HEK293T (cell line): ENCODE measurements at places on chromosomes 11 and 22.
A peak's percentile ranks its signal among the peaks of the same experiment; 100 is the strongest.

GRCh38 chr11:102430158-102430836 lies 22.3 kb downstream of the TMEM123 start:
- DNase-seq: no peak

DNA sequence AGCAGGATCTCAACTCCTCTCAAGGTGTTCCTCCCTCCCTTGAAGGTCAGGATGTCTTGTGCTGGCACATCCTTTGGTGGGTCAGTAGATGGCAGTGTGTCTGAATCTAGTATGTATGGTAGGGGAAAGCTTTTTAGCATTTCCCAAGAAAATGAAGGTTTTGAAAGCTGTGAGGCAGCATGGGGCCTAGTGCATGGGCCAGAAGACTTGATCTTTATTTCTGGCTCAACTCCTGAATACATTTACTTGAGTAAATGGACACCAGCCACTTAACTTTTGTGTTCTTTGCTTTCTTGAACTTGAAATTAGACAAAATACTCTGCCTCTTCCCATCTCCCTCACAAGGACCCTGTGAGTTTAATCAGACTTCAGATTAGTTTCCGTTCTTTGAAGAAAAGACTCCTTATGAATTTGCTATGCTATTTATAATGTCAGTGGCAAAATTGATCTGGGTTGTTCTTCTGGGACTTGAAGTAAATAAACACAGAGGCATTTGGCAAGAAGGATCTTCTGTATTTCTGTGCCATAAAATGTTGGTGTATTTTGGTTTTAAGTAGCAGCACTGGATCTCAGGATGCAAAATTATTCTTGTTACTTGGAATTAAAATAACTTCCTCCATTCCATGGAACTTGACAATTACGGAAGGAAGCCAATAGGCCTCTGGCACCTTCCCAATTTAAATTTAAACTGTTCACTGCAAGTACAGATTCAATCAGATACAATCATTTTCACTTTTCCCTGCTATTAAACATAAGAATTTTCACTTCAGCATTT lies 288.8 kb downstream of the CASP12 start:
- peak; percentile 26 for DNase-seq

- peak; percentile 16 for DNase-seq
Observed at GRCh38 chr11:70826541-70827335, 425.6 kb downstream of the SHANK2 start.

- no peak for DNase-seq
Observed at GRCh38 chr22:30315962-30316576, 10.7 kb downstream of the TBC1D10A start.

GRCh38 chr11:44954051-44954906 lies 3.6 kb upstream of the TP53I11 start:
- DNase-seq: no peak

DNA sequence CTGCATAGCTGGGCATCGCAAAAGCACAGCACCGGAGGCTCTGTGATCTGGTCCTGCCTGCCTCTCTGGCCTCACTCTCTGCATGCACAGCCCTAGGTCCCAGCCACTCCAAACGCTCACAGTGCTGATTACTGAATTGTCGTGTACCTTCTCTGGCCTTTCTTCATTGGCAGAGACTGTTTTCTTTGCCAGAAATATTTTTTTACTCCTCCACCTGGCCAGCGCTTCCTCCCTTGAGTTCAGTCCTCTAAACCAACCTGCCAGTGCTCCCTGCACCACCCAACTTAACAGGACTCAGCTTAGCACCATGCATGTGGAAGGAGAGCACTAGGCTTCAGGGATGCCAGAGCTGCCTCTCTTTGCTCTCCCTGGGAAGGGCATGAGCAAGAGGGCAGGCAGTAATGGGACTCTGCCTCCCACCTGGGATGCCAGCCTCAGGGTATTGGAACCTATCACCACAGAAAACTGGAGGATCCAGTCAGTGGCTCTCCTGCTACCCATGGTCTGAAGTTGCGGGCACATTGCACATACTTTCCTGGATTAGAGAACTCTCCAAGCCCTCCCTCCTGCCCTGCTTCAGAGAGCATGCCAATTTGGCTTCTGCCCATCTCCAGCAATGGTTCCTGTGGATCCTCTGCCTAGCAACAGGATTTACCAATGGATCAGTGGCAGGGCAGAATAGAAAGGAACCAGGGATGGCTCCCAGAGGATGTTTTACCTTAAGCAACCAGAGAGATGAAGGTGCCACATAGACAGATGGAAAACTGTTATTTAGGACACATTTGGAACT lies 37.0 kb upstream of the GNAZ start:
- DNase-seq: no peak

- no peak for DNase-seq
Observed at GRCh38 chr11:103870821-103871309, 165.6 kb upstream of the DDI1 start.

DNA sequence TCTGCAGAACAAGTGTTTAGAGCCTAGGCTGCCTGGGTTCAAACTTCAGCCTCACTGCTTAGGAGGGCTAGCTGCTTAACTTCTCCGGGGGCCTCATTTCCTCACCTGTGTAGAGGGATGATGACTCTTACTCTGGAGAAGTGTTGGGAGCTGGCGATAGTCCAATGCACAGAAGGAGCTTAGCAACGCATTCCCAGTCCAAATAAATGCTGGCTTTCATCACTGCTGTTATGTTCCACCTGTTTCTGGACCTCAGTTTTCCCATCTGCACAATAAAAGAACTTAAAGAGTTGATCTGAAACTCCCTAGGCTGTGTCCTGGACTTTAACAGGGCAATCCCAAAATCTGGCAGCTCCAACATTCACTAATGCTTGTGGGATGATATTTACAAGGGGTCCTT lies 337.8 kb downstream of the MIAT start:
- DNase-seq: no peak

- DNase-seq: no peak
Observed at GRCh38 chr11:21622566-21622965, 570.3 kb upstream of the ANO5 start.

GRCh38 chr22:40418366-40419201 lies 48.2 kb downstream of the SGSM3 start:
- no peak for DNase-seq

DNA sequence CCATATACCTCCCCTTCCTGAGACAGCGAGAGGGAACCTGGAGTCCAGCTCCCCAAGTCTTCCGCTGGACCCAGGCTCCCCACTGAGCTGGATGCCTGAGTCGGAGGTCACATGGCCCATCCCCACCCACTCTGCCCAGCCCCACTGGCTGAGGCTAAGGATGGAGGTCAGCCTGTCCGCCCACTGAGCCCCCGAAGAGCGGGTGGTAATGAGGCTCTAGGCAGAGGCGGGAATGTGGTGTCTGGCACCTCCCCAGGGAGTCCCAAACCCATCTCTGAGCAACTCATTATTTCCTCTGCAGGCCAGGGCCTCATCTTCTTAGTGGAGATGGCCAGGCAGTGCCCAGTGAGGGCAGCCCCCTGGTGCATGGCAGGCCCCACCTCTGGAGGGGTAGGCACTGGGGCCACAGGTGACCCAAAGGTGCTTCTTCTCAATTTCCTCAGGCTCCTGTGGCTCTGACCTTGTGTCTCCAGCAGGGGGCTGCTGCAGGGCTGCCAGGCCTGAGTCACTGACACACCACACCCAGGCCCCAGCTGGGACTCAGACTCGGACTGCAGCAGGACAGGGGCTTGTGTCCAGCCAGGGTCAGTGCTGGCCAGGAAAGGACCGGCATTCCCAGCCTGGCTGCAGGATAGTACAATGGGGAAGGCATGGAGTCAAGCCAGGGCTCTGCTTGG lies 10.2 kb upstream of the PDE2A start:
- DNase-seq: peak; percentile 74

- no peak for DNase-seq
Observed at GRCh38 chr11:73177380-73177777, 35.3 kb upstream of the FCHSD2 start.

DNA sequence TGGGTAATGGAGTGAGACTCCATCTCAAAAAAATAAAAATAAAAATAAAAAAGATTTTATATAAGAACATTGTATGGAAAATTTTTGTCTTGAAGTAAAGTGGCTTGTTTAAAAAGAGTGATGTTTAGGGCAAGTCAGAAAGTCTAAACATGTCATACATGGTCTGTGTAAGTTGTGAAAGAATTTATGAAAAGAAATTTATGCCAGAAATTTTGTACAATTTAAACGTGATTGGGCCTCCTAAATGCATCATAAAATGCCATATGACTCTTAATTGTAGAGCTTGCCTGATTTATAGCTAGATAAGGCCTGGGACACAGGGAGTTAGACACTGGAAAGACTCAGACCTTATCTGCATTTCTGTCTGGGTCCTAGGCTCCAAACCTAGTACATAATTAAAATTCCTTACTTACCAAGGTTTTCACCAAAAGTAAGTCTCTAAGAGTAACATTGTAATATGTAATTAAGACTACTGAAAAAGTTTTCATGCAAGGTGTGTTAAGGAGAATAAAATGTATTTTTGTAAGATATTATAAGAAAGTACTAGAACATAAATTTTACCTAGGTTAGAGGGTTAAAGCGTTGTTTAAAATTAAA lies 110.5 kb downstream of the AASDHPPT start:
- no peak for DNase-seq

DNA sequence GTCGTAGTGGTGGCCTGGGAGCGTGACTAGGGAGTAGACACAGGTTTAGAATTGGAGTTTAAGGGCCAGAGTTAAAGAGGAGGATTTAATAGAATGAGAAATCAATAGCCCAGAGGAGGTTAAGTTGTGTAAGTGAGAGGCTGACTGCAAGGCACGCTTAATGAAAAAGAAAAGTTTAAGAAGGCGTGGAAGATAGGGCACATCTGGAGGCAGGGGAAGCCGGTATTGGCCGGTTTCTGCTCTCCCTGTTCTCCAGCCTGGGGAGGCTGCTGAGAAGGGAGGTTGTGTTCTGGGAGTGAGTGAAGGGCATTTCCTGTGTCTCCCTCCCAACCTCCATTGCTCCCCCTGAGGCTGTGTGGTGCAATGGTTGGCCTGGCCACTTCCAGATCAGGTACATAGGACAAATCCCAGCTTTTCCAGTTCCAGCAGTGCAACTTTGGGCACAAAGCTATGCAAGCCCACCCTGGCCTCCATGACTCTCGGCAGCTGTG lies 6.3 kb downstream of the GRIK4 start:
- no peak for DNase-seq

GRCh38 chr22:44941207-44941606 lies 68.6 kb downstream of the PHF21B start:
- no peak for DNase-seq

DNA sequence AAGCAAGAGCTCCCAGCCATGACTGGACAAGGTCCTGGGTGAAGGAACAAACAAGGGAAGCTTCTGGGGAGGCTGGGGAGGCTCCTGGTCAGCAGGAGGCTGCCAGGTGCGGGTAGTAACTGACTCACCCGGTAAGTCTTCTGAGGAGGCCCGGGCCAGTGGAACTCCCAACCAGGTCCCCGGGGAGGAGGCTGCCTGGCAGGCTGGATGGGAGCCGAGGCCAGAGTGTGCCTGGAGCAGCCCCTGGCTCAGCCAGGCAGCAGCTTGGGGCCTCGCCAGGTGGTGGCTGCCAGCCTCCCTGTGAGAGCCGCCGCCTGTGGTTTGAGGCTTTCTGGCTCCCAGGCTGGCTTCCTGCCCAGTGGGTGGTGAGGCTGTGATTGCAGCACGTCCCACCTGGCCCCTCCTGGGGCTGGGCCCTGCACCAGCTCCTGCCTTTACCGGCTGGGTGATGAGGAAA lies 46.2 kb downstream of the IGF2 start:
- no peak for DNase-seq

DNA sequence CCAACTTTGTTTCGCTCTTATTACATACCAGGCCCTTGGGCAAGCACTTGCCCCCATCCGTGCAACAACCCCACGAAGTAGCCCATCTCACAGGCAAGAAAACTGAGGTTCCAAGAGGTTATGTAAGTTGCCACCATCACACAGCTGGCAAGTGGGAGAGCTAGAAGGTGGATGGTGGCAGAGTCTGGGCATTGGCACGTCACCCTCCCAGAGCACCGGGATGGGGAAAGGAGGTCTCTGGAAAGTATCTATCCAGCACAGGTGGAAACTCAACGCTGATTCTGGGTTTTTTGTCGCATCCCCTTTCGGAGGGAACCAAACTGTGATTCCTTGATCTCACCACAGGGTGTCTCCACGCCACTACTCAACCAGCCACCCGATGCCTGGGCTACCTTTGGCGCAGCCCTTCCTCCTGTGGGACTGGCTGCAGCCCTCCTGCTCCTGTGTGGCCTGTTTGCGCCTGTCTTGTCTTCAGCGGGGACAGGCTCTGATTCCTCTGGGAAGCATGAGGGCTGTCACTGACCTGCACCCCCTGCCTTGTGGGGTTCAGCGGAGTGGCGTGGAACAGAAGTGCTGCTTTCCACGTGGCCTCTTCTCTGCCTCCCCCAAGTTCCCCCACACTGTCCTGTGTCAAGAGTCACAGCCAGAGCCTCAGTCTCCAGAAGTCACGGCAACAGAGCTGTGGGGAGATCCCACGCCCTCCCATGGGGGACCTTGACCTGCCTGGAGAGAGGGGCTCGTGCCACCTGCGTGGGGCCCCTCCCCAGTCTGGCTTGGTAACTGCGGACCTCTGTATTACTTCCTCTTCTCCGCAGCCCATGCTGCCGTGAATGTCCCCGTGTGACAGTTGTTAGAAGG lies 34.4 kb upstream of the TRIM29 start:
- peak; percentile 84 for DNase-seq

- no peak for DNase-seq
Observed at GRCh38 chr11:19924716-19925115, 212.1 kb downstream of the NAV2 start.

GRCh38 chr22:30413745-30414524 lies 11.6 kb upstream of the MTFP1 start:
- DNase-seq: no peak

DNA sequence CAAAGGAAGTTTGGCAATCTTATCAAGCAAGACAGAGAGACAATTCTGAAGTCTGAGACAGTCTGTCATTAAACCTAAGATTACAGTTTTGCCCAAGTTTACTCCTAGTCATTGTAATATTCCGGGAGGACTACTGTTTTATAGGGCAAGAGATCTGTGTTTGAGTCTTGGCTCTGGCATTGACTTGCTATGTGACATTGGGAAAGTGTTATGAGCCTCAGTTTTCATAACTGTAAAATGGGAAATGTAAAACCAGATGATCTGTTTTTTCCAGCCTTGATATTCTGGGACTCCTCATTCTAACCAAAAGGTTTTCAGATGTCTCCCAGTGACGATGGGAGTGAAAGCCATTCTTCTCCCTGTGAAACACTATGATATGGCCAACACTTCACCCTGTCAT lies 24.3 kb upstream of the SLCO2B1 start:
- DNase-seq: no peak

- no peak for DNase-seq
Observed at GRCh38 chr22:32693102-32693501, 108.4 kb upstream of the TIMP3 start.

- peak; percentile 38 for DNase-seq
Observed at GRCh38 chr11:11841116-11841722, 553 bp upstream of the USP47 start.

GRCh38 chr11:86596861-86597586 lies 75.4 kb downstream of the ME3 start:
- DNase-seq: no peak
